ENCODE measurements at places on chromosomes 1 and 21. TPM values are rescaled to one million over a fixed set of nuclear protein-coding genes. Genes with fewer than 3 reads are reported as not detected.
A peak's percentile ranks its signal among the peaks of the same experiment; 100 is the strongest.

GRCh38 chr1:168656485-168656884 is 72.5 kb downstream of the DPT start:
- no peak for DNase-seq

DNA sequence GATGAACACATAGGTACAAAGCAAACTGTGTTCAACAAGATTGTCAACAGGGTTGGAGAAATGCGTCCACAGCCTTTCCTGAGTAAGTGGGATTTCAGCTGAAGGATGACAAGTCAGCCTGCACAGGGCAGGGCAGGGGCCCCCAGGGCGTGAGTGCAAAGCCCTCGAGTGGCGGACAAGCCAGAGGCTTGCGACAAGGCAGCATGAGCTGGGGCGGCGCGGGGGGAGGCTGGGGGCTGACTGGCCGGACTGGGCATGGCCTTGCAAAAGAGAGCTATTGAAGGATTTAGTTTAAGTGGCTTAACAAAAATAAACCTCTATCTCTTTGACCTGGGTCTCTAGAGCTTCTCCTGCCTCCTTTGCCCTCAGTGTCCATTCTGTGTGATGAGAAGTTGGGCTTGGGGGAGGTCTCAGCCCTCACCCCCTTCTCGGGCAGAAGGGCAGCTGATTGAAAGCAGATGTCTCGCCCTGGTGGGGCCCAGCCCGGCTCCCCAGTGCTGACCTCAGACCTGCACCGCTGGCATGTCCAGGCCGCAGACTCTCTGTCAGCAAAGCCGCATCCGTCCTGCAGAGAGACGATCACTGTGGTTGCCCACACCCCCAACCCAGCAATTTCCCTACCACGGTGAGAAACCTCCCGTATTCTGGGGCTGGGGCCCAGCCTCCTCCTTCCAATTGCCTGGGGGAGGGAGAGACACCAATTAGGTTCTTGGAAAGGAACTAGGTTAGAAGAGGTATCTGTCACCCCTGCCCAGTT is 24.3 kb upstream of the EPS8L3 start:
- peak; percentile 59 for DNase-seq

APOBEC4 gene
- total RNA-seq = not detected

- peak; percentile 26 for DNase-seq
These were observed 610 bp downstream of the WDR26 start for GRCh38 chr1:224433701-224434672.

DNA sequence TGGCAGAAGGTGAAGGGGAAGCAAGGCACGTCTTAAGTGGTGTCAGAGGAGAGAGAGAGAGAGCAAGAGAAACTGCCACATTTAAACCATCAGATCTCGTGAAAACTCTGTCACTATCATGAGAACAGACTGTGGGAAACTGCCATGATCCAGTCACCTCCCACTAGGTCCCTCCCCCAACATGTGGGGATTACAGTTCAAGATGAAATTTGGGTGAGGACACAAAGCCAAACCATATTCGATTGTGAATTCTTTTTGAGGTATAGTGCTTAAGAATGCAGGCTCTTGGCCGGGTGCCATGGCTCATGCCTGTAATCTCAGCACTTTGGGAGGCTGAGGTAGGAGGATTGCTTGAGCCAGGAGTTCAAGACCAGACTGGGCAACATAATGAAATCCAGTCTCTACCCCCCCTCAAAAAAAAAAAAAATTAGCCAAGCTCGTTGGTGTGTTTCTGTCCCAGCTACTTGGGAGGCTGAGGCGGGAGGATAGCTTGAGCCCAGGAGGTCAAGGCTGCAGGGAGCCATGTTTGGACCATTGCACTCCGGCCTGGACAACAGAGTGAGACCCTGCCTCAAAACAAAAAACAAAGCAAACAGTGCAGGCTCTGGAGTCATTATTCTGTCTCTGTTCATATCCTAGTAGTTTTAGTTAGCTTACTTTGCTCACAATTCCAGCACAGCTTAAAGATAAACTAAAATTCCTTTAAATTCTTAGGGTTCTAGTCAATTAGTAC is 6.0 kb downstream of the ZCCHC17 start:
- DNase-seq = peak; percentile 23

DNA sequence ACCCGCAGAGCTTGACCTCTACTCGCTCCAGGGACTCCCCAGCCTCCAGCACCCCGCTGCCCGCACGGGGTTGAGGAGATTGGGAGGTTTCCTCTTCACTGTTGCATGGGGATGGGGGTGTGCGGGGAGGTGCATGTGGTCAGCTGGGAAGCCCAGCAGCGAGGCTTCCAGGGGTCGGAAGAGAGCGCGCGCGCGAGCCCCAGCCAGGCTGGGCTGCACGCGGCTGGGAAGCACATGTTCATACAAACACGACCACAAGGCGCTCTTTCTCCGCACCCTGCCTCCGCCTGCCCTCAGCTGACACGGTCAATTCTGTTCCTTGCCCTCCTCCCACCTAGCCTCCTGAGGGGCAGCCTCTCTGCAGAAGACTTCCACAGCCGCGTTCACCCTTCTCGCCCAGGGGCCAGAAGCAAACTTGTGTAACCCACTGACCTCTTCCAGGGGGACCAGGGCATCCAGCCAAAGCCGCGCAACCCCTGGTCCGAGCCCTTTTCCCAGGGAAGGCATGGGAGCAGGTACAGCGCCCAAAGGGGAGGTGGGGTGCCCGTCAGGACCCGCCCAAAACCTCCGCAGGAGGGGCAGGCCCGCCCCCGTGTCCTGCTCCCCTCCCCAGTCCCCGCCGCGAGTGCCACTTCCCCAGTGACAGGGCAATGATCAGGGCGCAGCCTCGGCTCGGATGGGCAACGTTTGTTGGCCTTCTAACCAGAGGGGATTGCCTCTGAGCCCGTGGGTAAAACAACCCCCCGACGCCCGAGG is 1.3 kb downstream of the COL24A1 start:
- DNase-seq = no peak

- DNase-seq = peak; percentile 87
These were observed 755 bp upstream of the THRAP3 start for GRCh38 chr1:36223381-36223995.

- no peak for DNase-seq
These were observed at the start of gene PRKAA2 for GRCh38 chr1:56644919-56645676. PRKAA2 (plus strand) TSS chr1:56645314; CDS start chr1:56645388, 74 bp downstream.

DNA sequence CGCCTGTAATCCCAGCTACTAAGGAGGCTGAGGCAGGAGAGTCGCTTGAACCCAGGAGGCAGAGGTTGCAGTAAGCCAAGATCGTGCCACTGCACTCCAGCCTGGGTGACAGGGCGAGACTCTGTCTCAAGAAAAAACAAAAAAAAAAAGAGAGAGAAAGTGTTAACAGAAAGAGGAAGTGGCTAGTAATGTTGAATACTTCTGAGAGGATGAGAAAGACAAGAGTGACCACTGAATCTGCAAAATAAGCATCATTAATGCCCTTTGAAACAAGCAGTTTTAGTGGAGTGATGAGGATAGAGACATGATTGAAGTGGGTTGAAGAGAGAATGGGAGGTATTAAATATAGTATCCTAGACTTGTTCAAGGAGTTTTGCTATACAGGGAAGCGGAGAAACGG is 11.7 kb downstream of the MPZ start:
- no peak for DNase-seq

IL22RA1 gene
- total RNA-seq = not detected

RNF187 gene
- 57.3 TPM for total RNA-seq

GRCh38 chr1:26768755-26769154 is 19.0 kb upstream of the PIGV start:
- DNase-seq = peak; percentile 70

GRCh38 chr1:84754386-84754703 is 64.1 kb upstream of the SSX2IP start:
- no peak for DNase-seq

- peak; percentile 92 for DNase-seq
These were observed 172.5 kb downstream of the ST6GALNAC5 start for GRCh38 chr1:77039739-77040138.

DNA sequence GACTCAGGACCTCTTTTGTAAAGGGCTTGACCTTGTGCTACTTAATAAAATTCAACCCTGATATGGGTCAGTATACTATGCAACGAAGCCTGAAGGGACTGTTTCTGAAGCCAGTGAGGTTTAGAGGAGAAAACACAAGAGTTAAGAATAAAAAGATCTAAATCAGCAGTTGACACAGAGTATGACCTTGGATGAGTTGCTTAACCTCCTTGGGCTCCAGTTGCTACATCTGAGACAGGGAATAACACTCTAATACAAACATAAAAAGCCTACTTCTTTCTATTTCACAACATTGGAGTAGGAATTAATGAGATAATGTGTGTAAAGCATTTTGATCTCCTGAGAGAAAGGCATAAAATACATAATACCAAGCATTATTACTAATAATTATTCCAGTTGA is 882.4 kb upstream of the ADGRL2 start:
- DNase-seq = peak; percentile 3

GRCh38 chr1:68230901-68231626 is 1.3 kb downstream of the WLS start:
- DNase-seq = no peak

GRCh38 chr1:207344221-207344620 is 22.7 kb downstream of the CD55 start:
- DNase-seq = no peak

DNA sequence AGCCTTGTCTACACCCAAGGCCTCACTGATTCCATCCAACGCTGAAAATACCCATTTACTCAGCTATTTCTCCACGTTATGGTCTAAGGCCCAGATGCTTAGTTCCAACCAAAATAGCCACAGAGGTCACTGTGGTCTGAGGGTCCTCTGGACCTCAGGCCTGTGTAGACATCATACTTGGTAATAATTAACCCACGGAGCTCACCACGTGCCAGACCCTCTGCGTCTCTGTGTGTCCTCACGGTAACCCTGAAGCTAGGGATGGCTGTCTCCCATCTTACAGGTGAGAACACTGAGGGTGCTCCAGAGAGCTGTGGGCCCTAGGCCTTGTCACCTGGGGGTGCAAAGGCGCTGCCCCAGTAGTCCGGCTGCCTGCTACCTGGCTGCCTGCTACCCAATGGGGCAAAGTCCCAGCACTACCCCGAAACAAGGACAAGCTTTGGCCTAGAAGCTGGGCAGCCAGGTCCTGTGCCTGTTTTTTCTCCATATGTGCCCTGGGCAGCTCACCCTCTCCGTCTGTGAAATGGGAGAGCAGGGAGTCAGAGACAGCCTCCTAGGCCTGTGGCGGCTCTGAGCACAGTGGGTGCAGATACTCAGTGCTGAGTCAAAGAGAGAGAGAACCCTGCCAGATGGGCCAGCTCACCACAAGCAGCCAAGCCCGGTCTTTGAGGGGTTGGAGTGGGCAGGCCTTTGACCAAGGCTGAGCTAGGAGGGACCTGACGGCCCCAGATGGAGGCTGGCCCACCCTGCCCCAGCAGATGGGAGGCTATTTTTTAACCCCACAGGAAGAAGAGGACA is 17.0 kb upstream of the RUNX3 start:
- no peak for DNase-seq

LMNA gene
- 1,059 TPM for total RNA-seq

- DNase-seq = no peak
These were observed 4.6 kb downstream of the KRTAP10-12 start for GRCh38 chr21:44701541-44701940.

DNA sequence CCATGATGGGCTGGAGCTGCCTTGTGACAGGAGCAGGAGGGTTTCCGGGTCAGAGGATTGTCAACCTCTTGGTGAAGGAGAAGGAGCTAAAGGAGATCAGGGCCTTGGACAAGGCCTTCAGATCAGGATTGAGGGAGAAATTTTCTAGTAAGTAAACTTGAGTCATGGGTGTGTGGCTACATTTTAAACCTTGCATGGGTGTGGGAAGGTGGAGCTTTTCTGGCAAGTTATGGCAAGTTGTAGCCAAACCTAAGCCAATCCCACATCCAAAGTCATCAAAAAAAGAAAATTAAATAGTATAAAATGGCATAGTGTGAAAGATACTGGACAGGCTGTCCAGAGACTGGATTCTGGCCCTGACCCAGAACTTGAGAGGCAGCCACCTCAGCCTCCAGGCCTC is 39.8 kb upstream of the HSD3B1 start:
- DNase-seq = no peak

- no peak for DNase-seq
These were observed at the start of gene LDLRAD2 for GRCh38 chr1:21811875-21812305. LDLRAD2 (plus strand) TSS chr1:21812265; CDS start chr1:21812452, 187 bp downstream.

GRCh38 chr1:220890602-220891001 is 11.4 kb downstream of the HLX start:
- no peak for DNase-seq

GRCh38 chr1:36411674-36412648 is 14.3 kb upstream of the LSM10 start:
- DNase-seq = peak; percentile 18

KCNN3 gene
- total RNA-seq = not detected

- DNase-seq = peak; percentile 22
These were observed at the start of gene WNT4 for GRCh38 chr1:22143065-22144033. WNT4 (minus strand) TSS chr1:22143097; CDS start chr1:22142922, 175 bp downstream.

SRGAP2C gene
- 22.2 TPM for total RNA-seq

IL19 gene
- 1.7 TPM for total RNA-seq

GRCh38 chr1:58882322-58882948 is 98.6 kb upstream of the JUN start:
- no peak for DNase-seq

LIN9 gene
- 4.2 TPM for total RNA-seq

IGSF21 gene
- not detected for total RNA-seq

DNA sequence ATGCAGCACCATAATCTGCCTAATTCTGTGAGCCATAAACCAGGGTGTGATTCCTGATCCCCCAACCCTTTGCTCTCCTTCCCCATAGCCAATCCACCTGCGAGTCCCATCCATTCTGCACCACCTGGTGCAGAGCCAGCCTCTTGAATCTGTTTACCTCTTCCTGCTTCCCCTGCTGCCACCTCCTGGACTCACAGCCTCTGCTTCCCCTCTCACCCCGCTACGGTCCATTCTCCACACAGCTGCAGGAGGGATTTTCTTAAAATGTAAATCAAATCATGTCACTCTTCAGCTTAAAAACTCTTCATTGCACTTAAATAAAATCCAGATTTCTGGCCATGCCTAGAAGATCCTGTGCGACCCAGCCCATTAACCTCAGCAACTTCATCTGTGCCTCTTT is 186.7 kb downstream of the FOXD2 start:
- no peak for DNase-seq

- DNase-seq = peak; percentile 84
These were observed 550 bp upstream of the SYT11 start for GRCh38 chr1:155858800-155859233.

GRCh38 chr1:191696354-191696753 is 461.9 kb upstream of the RGS18 start:
- no peak for DNase-seq

DNA sequence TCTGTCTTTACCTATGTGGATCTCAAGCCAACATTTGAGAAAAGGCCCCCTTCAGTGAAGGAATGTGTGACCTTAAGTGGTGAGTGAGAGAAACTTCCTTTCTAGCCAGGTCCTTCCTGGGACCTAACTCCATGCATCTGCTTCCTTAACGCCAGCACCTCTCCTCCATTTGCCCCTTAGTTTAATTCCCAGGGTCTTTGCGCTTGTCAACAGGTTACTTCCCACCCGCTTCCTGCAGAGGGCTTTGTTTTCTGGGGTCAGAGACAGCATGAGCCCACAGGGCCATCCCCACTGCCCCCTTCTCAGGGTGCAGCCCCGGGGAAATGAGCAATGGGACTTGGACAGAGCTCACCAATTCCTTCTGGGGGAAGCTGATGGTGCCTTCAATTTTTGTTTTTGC is 54.8 kb downstream of the EVA1C start:
- no peak for DNase-seq

Data from fibroblast of villous mesenchyme (primary cell).